ENCODE measurements at places on chromosomes 11 and 22.

DNA sequence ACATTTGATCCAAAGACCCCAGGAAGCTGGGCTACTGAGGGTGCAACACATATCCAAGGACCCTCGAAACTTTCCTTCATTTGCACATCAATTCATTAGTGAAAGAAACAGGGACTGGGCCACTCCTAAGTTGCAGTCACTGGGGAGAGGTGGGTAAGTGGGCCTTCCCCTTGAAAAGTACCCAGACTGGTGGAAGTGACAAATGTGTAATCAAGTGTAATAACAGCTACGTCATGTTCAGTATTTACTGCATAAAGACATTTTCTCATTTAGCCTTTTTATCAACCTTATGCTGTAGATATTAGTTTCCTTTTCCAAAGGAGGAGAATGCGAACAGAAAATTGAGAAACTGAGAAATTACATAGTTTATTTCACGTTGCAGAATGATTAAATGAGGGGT is 101.9 kb upstream of the OLFML1 start:
- no peak for DNase-seq

GRCh38 chr11:105111145-105111944 is 28.2 kb downstream of the CARD18 start:
- no peak for DNase-seq

DNA sequence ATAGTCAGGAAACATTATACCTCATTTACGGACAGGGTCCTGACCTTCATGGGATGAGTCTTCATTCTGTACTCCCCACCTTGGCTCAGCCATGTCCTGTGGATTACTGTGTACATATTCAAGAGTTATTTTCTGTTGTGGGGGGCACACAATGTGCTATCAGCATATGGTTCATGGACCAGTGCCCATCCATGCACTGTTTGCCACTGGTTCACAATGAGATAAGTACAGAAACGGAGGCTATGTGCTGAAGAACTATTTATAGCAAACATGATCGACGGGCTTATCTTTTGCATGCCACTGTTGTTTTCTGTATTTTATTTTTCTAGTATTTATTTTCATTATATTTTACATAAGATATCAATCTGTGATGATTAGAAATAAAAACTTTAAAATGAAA is 56.4 kb upstream of the CCDC89 start:
- no peak for DNase-seq

DNA sequence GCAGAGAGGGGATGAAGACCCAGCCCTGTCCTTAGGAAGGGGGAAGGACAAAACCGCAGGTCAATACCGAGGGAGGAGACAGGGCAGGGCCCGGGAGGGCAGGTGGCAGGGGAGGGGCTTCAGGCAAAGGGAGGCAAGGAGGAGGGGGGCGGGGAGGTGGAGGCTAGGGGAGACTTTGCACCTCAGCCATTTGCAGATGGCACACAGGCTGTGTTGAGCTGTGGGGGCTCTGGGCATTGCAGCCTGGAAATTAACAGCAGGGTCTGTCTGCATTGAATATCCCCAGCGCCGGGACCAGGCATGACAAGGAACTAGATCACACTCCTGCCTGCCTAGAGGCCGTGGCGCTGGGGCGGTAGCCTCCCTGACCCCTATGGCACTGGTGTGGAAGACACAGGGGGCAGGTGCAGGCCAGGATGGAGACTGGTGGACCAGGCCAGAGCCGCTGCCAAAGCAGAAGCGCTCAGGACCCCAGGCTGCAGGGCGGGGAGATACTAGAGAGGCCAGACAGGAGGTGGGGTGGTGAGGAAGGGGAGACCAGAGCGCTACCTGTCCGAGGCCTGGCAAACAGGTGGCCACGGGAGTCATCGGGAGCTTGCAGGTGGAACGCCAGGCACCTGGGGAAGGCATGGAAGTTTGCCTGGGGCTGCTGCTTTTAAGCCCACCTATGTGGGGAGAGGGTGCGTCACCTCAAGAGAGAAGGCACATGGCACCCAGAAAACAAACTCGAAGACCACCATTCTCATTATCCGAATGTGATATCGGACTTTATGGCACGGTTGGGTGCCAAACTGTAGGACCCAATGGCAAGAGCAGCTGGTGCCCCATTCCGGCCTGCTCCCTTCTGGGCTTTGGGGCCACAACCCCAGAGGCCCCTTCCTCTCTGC is 11.5 kb downstream of the CBX6 start:
- DNase-seq: no peak

DNA sequence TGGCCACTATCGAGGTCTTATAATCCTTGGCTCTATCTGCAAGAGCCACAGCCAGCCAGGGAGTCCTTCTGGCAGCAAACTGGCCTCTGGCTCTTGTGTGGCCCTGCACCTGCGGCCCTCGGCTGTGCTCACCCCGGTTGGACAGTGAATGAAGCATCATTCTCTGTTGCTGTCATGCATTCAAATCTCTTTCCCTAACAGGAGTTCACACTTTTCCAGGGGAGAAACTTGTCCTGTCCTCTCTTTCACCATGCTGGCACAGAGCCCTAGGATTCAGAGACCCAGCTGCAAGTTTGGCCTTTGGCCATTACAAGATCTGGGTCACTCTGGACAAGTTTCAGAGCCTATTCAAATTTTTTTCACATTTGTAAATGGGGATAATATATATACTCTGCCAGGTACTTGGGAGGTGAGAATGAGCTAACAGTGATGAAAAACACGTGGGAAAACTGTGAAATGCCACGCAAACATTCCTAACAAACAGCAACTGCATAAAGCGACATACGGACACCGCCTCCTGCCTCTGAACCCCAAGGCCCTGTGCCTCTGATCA is 34.2 kb downstream of the TMEM184B start:
- DNase-seq: no peak

DNA sequence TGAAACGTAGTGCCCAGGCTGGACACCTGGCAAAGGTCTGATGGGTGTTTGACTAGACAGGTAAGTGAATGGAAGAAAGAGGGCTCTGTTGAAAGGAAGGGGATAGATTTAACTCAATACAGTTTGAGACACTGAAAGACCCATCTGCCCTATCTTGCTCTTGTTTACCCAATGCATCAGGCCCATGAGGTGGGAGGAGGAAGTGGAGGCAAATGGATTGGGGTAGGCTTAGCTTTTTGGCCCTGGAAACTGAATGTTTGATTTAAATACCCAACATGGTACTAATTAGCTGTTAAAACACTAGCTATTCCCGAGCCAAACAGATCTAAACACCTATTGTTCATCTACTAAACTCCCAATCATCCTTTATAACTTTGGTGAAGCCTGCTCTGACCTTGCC is 3.5 kb upstream of the UVRAG start:
- no peak for DNase-seq

GRCh38 chr11:7569044-7569443 is 55.2 kb downstream of the PPFIBP2 start:
- DNase-seq: no peak

DNA sequence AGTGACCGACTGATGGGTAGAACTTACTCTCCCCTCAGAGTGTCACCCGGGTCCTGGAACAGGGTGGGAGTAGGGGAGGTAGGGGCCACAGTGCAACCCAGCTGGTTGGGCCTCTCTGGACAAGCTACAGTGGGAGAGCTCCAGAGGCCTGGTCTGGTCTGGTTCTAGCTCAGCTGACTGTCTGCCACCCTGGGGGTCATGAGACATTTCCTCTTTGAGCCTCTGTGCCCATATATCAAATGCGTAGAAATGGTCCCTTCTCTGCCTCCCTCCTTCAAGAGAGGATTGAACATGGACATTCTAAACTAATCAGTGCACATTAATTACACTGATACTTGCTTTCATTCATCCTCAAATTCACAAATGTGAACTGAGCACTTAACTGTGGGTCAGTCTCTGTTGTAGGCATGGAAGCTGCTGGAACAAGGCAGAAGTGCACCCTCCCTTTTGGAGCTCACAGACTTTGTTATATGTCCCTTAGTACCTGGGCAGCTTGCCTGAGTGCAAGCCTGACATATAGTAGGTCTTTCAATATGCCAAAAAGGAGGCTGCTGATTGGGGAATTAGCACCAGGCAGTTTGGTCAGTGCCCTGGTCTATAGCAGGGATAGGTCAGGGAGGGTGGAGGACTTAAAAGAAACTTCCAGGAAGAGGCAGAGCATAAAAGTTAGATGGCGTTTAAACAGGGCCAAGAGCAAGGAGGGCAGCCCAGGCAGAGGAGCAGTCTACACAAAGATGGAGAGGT is 25.7 kb downstream of the ARHGEF17 start:
- DNase-seq: no peak

DNA sequence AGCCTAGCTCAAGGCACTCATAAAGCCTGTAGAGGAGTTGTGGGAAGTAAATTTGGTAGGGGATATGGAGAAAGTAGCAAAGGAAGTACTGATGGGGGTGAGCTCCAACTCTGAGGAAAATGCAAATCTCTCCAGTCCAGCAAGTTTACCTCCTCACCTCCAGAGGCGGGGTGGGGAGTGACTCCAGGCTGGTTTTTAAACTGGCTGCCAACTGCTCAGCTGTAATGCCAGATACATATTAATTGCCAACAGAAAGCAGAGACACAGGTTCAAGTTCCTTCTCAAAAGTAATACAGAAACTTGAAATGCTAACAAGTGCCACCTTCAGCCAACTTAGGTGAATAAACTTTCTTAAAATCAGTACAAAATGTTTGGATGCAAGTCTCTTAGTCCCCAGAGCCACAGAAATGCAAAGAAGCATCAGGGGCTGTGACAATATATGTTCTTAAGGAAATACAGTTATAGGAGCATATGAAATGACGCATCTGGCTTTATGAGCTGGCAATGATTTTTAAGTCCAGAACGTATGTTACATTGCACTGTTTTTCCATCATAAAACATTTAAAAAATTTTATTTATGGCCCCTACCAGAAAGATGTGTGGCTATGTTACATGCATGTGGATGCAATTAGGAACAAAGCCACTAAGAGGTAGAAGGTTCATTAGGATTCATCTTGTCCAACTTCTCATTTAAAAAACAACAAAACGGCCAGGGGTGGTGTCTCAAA is 436.4 kb upstream of the CCDC90B start:
- DNase-seq: no peak

GRCh38 chr11:20213790-20214189 is 53.5 kb upstream of the DBX1 start:
- no peak for DNase-seq

DNA sequence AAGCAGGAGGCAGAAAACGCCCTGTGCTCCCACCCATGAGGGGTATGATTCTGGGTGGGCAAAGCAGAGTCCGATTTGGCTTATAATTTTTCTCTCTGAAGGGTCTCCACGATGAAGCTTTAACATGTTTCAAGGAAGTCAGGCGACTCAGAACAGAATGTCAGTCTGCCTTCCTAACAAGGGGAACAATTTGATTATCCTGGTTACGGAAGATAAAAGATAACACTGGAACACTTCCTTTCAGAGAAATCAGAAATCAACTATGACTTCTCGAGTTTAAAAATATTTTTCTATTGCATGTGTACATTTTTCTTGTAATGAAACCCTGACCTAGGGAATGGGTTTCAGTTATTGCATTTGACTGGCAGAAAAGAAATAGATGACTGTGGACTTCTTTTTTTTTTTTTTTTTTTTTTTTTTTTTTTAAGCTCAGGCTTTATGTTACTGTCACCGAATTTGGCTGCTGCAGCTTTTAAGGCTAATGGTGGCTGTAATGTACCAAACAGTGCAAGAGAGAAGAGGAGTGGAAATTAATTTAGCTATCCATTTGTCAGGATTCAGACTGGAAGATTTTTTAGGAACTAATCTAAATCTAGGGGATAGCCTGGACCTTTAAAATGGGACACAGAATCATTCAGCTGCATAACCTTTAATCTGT is 297.7 kb downstream of the CADM1 start:
- DNase-seq: no peak

DNA sequence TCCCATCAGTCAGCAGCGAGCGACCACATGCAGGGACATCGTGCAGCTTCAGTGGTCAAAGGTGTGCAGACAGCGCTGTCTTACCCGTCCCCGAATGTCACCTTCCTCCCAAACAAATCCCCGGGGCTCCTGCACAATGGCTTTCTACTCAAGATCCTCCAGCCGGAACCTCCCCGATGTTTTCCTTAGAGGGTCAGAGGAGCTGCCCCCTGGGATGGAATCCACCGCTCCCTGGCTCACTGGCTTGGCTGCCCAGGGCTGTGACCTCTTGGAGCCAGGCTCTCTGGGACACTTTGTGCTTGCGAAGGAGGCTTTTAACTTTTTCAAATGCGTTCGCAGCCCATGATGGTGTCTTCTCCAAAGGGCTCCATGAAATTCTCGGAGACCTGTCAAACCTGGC is 17.3 kb upstream of the FGF19 start:
- DNase-seq: no peak

GRCh38 chr11:18853086-18853720 is 61.6 kb upstream of the PTPN5 start:
- DNase-seq: no peak

GRCh38 chr11:72848846-72849466 is 34.7 kb downstream of the ATG16L2 start:
- no peak for DNase-seq

- no peak for DNase-seq
These were observed 24.8 kb downstream of the PAK1 start for GRCh38 chr11:77449060-77449521.

GRCh38 chr11:61919705-61920631 is 2.6 kb upstream of the RAB3IL1 start:
- no peak for DNase-seq

DNA sequence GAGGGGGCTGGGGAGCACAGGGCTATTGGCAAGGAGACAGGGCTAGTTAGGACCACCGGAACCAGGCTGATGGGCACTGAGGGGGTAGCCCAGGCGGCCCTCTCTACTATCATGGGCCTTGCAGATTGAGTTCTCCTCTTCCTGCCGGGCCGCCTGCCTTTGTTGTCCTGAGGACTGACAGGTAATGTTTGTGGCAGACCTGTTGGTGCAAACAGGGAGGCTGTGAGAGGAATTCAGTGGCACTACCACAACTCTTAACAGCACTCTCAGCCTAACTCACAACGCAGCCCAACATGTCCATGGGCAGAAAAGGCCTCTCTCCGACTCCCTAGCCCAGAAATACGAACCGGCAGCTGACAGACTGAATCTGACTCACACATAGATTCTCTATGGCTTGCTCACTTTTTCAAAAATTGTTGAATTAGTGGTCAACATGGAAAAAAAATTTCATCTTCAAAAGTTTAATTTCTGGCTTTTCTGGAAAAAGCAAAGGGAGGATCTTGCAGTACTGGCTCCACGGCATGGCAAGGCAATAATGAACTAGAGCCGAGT is 11.4 kb downstream of the KCNJ5 start:
- no peak for DNase-seq

- no peak for DNase-seq
These were observed 10.5 kb downstream of the COMMD9 start for GRCh38 chr11:36278531-36279282.

DNA sequence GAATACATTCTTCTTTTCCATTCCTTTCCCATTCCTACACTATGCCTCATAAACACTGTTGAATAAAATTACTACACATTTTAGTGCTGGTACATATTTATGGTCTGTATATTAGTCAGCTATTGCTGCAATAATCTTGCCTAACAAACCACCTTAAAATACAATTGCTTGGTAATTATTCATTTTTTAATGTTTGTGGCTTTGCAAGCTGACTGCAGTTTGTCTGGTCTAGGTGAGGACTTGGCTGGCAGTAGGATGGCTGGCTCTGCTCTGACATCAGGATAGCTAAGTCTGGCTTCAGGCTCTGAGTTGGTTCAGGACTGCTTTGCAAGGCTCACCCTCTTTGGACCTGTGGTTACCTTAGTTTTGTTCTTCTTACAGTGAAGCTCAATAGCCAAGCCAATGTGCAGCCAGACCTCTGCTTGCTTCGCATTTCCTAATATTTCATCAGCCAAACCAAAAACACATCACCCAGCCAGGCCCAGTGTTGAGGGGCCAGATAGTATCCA is 913.4 kb upstream of the RAG2 start:
- no peak for DNase-seq

- no peak for DNase-seq
These were observed 59.5 kb upstream of the WNT11 start for GRCh38 chr11:76265771-76266241.

GRCh38 chr11:27861706-27862430 is 161.6 kb upstream of the BDNF start:
- DNase-seq: no peak
